Neural progenitor cell (in vitro differentiated cells): ENCODE measurements at places on chromosomes 13 and 19. TPM values are rescaled to one million over a fixed set of nuclear protein-coding genes. Genes with fewer than 3 reads are reported as not detected.

CGB5 gene
- not detected in 2 replicates for total RNA-seq

ZNF221 gene
- total RNA-seq, result 12.2 and 14.0 TPM in 2 replicates

EFNB2 gene
- 88.7 and 101 TPM in 2 replicates for total RNA-seq

ACP7 gene
- 0.22 TPM in 1 of 2 replicates, not detected in the other for total RNA-seq

ZNF208 gene
- not detected in 2 replicates for total RNA-seq

DDA1 gene
- total RNA-seq, result 21.9 and 27.7 TPM in 2 replicates

DHDH gene
- total RNA-seq, result 1.6 TPM in 1 of 2 replicates, not detected in the other

SUGT1 gene
- 47.5 and 67.0 TPM in 2 replicates for total RNA-seq

DNA sequence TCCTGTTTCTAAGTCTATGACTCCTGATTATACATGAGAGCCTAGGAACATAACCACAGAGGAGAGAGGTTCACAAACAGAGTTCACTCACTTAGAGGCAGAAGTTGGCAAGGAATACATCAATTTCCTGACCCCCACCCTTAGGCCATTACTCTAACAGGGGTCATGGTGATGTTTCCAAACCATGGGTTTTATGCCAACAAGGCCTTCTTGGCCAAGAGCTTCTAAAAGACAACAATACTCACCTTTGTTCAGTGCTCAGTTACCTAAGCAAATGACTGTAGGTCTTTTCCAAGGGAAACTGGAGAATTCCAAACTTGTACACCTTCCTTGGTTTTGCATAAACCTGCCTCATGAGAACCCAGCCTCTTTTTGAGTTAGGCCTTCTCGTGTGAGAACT is 52.6 kb downstream of the ERICH4 start:
- no peak for DNase-seq

- DNase-seq, result no peak
Measured at GRCh38 chr13:20431687-20432384, 93.8 kb downstream of the CRYL1 start.

DNA sequence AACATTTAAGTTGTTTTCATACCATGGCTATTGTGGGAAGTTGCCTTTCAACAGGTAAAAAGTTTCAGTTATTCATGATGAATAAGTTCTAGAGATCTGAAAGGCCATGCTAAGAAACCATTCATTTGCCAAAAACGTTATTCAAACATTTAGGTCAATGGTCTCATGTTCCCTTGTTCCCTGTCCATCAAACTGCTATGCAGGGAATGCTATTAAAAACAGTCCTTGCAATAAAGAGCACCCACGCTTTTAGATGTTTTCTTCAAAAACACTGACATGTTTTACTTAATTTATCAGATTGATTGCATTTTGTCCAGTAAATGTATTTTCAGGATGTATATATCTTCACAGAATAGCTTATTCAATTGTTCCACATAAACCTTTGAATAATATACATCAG is 573.2 kb upstream of the PCDH20 start:
- no peak for DNase-seq

- no peak for DNase-seq
Measured at GRCh38 chr13:71873418-71874247, 6.6 kb upstream of the DACH1 start.

DNA sequence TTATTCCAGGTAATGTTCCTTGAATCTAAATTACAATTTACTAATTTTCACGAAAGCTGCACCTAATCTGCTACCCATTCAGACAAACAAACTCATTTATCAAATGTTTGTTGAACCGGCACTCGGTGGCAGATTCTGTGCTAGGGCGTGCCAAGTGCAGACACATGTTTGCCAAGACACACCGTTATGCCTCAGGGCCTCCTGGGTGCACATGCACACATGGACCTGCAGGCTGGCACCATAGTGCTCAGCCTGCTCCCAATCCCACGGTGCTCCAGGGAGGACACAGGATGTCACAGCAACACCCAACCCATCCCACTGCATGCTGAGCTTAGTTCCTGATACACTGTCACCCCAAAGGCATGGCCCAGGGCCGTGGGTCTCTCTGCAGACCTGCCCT is 7.7 kb downstream of the SCGB2B2 start:
- DNase-seq, result no peak

DNA sequence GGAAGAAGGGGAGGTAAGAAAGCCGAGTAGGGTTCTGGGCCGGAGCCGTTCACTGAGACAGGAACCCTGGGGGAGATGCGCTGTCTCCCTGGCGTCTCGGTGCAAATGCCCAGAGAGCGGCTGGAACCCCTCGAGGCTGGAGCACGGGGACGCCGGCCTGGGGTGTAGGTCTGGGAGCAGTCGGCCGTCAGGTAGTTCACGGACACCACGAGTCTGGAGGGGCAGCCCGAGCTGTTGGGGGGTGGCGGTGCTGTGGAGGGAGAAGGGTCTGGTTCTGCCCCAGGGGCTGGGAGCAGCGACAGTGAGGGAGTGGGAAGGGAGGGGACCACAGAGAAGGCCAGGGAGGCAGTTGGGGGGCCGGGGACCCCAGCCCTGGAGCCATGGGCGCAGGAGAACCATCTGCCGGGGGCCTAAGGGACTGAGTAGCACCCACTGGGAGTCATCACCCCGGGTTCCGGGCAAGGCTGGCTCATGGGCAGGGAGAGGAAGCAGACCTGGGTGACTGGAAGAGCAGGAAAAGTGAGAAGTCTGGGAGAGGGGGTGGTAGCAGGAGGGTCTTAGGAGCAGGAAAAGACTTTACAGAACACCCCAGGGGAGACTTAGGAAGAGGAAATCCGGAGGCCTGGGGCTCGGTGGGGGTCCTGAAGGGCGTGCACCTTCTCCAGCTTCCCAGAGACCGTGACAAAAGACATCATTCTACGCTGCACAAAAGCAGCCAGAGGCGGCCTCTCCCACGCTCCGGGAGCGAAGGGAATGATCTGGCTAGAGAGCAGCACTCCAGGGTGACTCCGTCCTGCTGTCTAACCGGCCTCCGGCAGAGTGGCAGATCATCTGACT is 173.1 kb upstream of the SOX1 start:
- DNase-seq, result peak; percentile 73

GRCh38 chr13:30354493-30355383 is 47.4 kb upstream of the KATNAL1 start:
- no peak for DNase-seq

GRCh38 chr19:42985588-42985987 is 40.7 kb downstream of the PSG11 start:
- DNase-seq, result no peak

DNA sequence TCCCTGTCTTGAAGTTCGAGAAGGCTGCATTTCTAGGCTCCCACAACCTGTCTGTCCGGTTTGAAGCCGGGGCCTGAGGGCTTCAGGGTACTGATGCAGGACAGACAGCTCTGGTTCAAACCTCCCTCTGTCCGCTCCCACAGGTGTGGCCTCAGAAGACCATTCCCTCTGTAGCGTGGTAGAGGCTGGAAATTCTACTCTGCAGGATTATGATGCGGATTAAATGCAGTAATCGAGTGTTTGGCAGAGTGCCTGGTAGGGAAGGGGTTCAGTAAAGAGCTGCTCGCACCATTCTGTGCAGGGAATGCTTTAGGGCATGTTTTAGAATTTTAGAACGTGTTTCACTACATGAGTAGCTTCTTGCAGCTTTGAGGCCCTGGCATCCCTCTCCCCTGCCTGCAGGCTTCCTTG is 30.5 kb downstream of the PPP1R37 start:
- DNase-seq, result no peak

DNA sequence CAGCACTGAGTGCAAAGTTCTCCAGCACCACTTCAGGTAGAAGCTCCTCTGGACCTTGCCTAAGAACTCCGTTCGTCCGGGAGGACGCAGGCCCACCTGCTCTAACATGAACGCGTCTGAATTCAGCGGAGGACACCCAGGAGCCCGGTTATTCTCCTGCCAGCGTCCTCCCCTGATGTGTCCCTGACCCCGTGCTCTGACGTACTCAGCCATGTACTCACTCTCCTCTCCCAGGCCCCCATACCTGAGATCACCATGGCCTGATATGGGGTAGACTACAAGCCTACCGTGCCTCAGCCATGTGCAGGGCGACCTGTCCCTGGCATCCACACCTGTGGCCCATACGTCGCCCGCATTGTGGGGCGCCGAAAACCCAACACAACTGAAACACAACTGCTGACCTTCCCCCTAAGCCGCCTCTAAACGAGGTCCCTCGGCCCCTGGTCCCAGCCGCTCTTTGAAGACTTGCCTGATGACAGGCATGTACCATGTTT is 744 bp upstream of the ZNF584 start:
- peak; percentile 40 for DNase-seq

GRCh38 chr13:28505543-28506135 is 10.7 kb upstream of the FLT1 start:
- DNase-seq, result no peak
